ENCODE measurements at places on chromosomes 4 and X.

- DNase-seq, result no peak
Measured at GRCh38 chr4:100708776-100709175, 191.0 kb upstream of the EMCN start.

DNA sequence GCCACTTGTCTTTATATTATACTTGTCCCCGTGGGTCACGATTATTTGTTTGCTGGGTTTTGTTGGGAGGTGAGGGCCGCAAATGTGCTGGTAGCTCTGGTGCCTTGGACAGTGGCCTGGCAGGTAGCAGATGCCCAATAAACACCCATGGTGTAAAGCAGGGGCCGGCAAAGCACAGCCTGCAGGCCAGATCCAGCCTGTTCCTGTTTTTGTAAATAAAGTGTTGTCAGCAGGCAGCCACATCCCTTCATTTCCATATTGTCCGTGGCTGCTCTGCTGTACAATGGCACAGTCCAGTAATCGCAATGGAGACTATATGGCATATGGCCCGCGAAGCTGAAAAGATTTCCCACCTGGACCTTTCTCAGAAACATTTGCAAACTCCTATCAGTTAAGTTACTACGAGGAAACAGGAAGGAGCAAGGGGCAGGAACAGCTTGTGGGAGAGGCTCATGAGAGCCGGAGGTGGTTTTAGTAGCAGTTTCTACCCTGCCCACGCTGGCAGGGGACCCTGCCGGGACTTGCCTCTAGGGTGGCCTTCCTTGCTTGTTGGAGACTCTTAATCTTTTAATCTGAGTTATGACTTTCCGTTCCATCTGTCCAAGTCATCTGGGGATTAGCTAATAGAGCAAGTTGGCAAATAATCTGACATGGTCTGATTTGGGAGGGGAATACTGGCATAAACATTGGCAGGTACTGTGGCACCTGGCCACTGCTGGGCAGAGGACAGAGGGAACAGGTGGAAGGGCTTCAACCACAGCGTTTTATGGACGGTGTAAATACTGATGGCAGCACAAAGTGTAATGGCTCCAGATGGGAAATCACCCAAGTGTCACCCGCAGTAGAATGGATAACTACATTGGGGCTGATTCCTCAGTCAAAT lies 19.6 kb downstream of the CLCN4 start:
- no peak for DNase-seq

DNA sequence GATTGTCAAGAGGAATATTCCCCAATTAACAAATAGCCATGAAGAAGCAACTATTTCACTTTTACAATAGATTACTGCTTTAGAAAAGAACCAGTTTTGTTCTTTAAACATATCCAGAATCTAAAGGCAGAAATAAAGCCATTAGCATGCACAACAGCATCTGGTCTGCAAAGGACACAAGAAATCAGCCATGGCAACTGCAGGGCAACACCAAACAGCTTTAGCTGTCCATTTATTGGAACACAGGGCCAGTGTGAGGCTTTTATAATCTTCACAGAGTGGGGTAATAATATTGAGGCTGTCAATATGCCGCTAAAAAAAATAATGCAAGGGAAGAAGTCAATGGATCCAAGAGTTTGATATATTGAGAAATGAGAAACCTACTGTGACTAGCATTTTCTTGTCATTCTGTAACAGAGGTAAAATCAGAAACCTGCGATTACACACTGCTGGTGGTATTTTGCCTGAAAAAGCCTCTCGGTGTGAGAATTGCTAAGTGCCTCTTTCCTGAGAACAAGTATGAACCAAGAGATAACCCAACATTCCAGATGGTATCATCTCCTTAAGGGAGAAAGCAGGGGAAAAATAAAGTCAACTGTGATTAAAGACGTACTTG lies 2.7 kb upstream of the BANK1 start:
- no peak for DNase-seq

GRCh38 chr4:157810137-157810774 lies 362.6 kb downstream of the GASK1B start:
- DNase-seq, result no peak

- DNase-seq, result no peak
Measured at GRCh38 chr4:94623126-94623911, 134.4 kb upstream of the BMPR1B start.

- no peak for DNase-seq
Measured at GRCh38 chr4:77434299-77435092, 171.1 kb upstream of the CXCL13 start.

DNA sequence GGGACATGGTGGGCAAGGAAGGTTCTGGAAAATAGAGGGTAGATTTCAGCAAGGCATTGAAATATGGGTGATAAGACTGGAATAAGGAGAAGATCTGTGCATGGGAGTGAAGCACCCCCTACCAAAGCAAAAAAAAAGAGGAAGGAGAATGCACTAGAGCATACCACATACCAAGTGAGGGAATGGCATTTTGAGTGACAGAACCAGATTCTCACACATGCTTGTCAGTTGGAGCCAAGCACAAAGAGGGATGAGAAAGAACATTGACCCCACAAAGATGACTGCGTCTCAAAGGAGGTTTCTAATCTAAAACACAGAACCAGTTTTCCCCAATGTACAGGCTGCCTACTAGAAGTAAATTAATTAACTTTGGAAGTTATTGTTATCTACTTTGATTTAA lies 140.3 kb upstream of the SMAD1 start:
- DNase-seq, result no peak

- DNase-seq, result no peak
Measured at GRCh38 chr4:138488533-138488932, 246.4 kb upstream of the SLC7A11 start.

GRCh38 chr4:24224446-24224845 lies 334.6 kb upstream of the PPARGC1A start:
- no peak for DNase-seq

- DNase-seq, result no peak
Measured at GRCh38 chr4:21625447-21625846, 323.1 kb downstream of the KCNIP4 start.

GRCh38 chr4:94763500-94763899 lies 5.7 kb downstream of the BMPR1B start:
- no peak for DNase-seq

- no peak for DNase-seq
Measured at GRCh38 chr4:74884266-74884665, 48.6 kb upstream of the PARM1 start.

GRCh38 chr4:10083331-10083771 lies 33.2 kb downstream of the WDR1 start:
- DNase-seq, result no peak

GRCh38 chr4:6507345-6507744 lies 34.9 kb upstream of the PPP2R2C start:
- no peak for DNase-seq

- no peak for DNase-seq
Measured at GRCh38 chr4:139606579-139607501, 50.8 kb upstream of the SETD7 start.

GRCh38 chr4:153241970-153242838 lies 38.0 kb downstream of the TRIM2 start:
- no peak for DNase-seq

DNA sequence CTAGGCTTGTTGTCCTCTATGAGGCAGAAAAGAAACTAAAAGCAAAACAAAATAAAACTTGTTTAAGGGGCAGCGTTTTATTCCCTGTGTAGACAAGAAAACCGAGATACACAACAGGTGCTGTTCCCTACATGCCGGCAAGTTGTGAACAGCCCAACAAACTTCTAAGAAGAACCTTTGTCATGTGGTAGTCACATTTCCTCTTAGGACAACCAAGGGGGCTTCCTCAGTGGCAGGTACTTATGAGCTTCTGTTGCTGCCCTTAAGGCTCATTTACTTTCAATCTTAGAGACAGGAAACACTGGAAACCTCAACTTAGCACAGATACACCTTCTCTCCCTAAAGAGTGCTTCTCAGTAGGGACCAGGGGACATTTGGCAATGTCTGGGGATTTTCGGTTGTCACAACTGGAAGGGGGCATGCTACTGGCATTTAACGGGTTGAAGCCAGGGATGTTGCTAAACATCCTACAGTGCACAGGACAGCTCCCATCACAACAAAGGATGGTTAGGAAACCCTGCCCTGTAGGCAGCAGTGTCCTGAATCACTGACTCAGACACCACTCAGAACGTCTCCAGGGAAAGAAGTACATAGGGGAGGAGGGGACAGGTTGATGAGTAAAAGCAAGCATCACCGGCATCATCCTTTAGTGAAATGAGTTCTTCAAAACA lies 111.0 kb downstream of the ASB9 start:
- no peak for DNase-seq

- DNase-seq, result no peak
Measured at GRCh38 chr4:184504385-184504784, 30.0 kb upstream of the IRF2 start.

- no peak for DNase-seq
Measured at GRCh38 chrX:136318156-136318555, 17.4 kb downstream of the ADGRG4 start.

- no peak for DNase-seq
Measured at GRCh38 chrX:3529466-3530010, 183.1 kb upstream of the MXRA5 start.

- DNase-seq, result no peak
Measured at GRCh38 chrX:30653415-30654131, at the start of gene GK. TSS of gene GK (plus strand) at chrX:30653423. CDS start at chrX:30653538, 115 bp downstream.

DNA sequence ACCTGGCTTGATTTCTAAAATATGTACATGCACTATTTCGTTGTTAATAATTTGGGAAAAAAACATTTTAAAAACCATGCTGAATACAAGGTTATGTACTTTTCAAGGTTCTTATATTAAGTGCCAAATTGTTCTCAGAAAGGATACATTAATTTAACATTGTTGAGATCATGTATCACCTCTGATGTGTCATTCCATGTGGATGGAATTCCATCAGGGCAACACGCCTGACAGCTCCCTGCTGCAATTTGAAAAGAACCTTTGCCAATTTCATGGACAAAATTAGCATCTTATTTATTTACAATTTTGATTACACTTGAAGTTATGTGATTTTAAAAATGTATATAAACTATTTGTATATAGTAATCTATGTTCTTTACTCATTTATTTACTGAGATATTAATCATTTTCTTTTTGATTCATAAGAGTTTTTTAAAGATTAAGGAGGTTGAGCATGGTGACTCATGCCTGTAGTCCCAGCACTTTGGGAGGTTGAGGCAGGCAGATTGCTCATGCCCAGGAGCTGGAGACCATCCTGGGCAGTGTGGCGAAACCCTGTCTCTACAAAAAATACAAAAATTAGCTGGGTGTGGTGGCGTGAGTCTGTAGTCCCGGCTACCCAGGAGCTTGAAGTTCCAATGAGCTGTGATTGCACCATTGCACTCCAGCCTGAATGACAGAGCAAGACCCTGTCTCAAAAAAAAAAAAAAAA lies 142.8 kb downstream of the ENPP6 start:
- DNase-seq, result no peak

GRCh38 chrX:44874420-44875184 lies 1.6 kb downstream of the KDM6A start:
- DNase-seq, result peak; percentile 28

DNA sequence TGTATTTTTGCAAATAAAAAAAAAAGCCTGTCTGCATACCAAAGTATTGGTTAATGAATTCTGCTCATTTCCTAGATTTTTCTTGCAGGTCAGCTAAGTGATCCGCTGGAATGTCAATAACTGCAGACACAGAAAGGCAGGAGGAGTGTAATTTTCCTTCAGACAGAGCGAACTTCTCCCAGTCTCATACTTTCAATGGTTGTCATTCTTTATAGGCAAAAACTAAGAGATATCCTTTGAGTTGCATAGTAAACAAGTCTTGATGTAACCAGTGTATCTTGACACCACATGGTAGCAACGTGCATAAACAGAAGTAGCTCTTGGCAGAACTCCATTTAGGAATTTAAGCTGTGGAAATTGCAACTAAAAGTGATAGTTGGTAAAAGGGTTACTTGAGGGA lies 8.2 kb downstream of the CAPN6 start:
- no peak for DNase-seq

- DNase-seq, result peak; percentile 3
Measured at GRCh38 chr4:147590249-147590920, 26.8 kb upstream of the TMEM184C start.

GRCh38 chrX:79107891-79108718 lies 36.4 kb upstream of the GPR174 start:
- no peak for DNase-seq

- no peak for DNase-seq
Measured at GRCh38 chr4:99028187-99028586, 32.7 kb downstream of the METAP1 start.

- no peak for DNase-seq
Measured at GRCh38 chrX:115363897-115364296, 74.4 kb downstream of the LUZP4 start.

- DNase-seq, result no peak
Measured at GRCh38 chr4:5036239-5036638, 15.0 kb upstream of the STK32B start.

DNA sequence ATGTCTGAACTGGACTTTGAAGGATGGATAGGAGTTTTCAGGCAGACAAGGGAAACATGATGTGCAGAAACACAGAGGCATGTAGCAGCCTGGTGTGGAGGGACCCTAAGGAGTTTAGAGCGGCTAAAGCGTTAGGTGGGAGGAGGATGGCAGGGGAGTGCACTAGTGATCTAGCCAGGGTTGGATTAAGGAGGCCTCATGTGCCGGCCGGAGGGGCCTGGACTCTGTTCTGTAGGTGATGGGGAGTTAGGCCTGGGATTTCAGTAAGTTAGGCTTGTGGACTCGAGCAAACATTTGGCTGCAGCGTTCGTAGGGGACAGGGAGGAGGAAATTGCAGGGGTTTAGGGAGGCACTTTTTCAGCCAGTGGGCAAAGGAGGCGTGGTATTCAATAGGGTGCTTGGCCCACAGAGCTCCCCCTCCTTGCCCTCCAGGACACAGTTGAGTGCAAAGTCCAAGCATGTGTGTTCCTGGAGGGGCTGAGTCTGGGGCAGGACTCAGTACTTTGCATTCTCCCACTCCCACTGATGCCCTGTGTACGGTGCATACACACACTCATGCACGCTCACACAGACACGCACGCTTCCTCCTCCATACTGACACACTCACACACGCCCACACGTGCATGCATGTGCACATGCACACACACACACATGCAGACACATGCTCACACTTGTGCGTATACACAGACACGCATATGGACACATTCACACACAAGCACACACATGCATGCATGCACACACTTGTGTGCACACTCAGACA lies 18.6 kb downstream of the PSAPL1 start:
- DNase-seq, result no peak

- DNase-seq, result no peak
Measured at GRCh38 chrX:34903316-34903715, 39.3 kb upstream of the FAM47B start.

- no peak for DNase-seq
Measured at GRCh38 chrX:153626025-153626633, 20.9 kb upstream of the DUSP9 start.

- DNase-seq, result no peak
Measured at GRCh38 chrX:19912-20571, 261.1 kb upstream of the PLCXD1 start.

DNA sequence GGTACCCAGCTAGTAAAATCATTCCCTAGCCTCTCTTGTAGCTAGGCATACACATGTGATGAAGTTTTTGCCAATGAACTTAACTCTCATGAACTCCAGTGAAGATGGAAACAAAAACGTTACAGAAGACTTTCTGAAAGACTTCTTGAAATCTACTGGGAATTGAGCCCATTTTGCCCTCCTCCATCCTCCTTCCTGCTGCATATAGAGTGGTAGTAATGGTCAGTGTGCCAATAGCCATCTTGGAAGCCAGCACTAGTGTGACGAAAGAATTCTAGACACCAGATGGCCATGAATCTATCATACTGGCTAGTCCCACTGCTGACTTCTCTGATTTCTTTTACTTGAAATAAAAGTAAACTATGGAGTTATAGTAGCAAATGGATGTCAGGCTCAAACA lies 30.9 kb upstream of the PPA2 start:
- DNase-seq, result no peak

Data from activated gamma-delta T cell treated with anti-CD3 and anti-CD28 coated beads, Interleukin-2, amount 50 U/mL, for 16 hours (primary cell).